ENCODE measurements at places on chromosomes 16 and 17.

DNA sequence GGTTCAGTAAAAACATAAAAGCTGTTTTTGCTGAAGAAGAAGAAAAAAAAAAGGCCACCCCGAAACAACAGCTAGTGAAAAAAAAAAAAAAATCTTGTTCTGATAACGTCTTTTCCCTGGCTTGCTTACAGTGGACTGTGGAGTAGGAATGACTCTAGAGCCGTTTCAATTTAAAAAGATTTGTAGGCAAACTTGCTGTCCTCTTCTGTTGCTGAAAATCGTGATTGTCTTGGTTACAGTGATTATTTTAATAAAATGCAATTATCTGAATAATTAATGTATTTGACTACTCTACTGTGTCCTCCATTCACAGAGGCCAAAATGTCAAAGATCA lies 190.6 kb upstream of the TBX2 start:
- no peak for DNase-seq

GRCh38 chr16:83806036-83806435 lies 1.7 kb upstream of the HSBP1 start:
- DNase-seq = no peak

GRCh38 chr17:4003501-4004421 lies 39.5 kb upstream of the ATP2A3 start:
- no peak for DNase-seq

GRCh38 chr17:38857271-38857670 lies 3.8 kb upstream of the RPL23 start:
- DNase-seq = no peak

DNA sequence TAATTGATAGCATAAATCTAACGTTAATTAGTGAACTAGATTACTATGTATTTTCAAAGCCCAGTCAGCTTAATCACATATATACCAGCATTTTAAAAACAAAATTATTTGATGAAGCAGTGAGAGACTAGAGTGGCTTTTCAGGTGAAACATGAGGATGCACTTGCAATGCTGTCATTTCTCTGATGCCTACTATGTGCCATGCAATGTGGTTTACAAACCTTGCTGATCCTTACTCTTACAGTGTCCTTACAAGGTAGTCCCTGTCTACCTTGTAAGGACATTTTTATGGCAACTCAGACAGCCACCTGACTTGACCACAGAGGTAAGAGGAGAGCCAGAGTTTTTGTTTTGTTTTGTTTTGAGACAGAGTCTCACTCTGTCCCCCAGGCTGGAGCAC lies 42.7 kb downstream of the CYB5B start:
- no peak for DNase-seq

GRCh38 chr16:30173054-30173453 lies 10.3 kb upstream of the CORO1A start:
- no peak for DNase-seq

DNA sequence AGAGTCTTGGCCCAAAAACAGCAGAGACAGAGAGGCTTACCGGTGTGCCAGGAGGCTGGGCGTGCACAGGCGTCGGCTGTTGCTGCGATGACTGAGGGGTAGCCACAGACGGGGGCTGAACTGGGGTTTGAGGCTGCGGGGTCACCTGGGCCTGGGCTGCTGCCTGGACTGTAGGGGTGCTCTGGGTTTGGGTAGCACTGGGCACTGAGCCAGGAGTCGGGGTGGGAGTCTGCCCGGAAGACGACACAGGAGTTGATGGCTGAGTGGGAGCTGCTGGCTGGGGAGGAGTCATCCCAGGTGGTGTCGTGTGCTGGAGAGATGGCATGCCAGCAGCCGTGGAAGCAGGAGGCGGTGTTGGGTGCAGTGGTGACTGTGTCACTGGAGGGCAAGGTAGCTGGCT lies 53.2 kb upstream of the TRAP1 start:
- no peak for DNase-seq
